D341Med (cell line): ENCODE measurements at places on chromosomes 2 and 18.
A peak's percentile ranks its signal among the peaks of the same experiment; 100 is the strongest.

DNA sequence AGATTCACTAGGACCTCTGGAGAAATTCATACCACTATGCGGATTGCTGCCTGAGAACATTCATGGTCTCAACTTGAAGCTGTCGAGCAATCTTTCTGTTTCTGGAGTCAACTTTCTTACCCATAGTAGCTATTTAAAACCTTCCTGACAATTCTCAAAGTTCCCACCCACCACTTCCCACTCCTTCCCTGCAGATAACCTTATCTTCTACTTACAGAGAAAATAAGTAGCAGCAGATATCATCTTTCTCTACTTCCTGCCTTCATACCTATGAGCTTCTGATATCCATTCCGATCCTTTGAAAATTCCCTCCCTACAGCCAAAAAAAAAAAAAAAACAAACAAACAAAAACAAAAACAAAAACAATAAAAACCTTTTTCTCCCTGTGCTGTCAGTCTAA is 81.2 kb upstream of the CYRIA start:
- DNase-seq, result no peak

- DNase-seq, result no peak
Measured at GRCh38 chr2:128396946-128397345, 78.3 kb upstream of the HS6ST1 start.

GRCh38 chr2:117785740-117786139 is 28.8 kb upstream of the DDX18 start:
- DNase-seq, result peak; percentile 38

DNA sequence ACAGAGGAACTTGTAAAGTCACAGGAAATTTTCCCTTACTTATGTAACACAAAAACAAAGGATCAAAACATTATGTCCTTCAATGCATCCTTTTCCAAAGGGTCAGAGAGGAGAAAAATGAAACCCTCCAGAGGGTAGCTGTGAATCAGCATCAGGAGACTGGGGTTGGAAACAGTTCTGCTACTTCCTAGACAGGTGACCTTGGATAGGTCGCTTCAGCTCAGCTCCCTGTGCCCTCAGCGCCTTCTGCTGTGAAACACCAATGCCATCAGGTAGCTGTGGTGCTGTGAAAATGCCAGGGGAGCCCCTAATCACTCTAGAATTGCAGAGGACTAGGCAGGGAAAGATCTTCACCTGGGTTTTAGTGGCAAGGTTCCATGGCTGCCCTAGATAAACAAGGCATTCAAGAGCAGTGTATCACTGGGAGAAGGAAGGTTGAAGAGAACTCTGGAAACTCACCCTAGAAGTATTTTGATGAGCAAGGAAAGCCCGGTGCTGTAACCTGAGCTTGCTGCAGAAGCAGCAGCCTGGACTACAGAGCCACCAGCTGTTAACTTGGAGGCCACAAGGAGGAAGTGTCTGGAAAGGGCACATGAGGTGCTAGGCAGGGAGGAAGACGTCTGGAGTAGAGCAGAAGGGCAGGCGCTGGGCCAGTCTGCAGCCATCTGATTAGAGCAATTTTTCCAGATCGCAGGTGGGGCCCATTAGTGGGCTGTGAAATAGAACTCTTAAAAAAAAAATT is 100.7 kb upstream of the MCFD2 start:
- no peak for DNase-seq

GRCh38 chr2:230600285-230600684 is 112.4 kb upstream of the CAB39 start:
- DNase-seq, result no peak

DNA sequence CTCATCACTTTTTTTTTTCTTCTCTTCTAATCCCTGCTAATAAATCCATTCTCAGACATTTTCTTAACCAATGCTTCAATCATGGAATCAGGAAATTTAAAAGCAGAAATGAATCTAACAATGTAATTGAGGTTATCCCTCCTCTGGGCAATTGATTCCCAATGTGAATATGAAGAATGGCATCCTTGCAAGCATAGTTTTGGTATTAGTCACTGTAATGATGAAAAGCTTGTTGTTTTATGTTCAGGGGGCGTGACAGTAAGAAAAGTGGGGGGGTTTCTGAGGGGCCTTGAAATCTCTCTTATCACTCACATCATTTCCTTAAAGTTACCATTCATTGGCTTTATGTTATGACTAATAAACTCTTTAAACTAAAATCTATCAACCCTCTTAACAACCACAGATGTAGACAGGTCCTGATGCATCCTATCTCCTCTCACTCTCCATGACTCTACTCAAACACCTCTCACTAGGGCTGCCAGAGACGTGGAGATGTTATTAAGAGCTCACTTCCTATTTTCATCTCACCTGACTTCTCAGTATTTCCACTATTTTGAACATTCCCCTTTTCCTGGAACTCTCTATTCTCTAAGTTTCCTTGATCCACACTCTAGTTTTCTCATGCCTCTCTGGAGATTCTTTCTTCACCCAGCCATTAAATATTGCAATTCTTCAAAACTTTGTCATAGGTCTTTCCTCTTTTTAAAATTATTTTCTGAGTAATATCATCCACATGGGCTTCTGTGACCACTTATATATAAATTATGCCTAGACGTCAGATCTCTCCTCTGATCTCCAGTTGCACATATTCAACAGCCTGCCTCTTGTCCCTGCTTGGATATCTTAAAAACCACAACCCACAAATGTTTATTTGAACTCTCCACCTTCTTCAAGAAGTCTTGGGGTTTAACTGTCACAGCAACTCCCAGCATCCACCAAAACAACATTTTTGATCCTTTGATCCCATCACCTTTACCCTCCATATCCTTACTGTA is 332.9 kb downstream of the CDH2 start:
- DNase-seq, result no peak

GRCh38 chr2:168889635-168890005 is 610 bp downstream of the SPC25 start:
- no peak for DNase-seq

- no peak for DNase-seq
Measured at GRCh38 chr2:72934683-72935610, 17.6 kb downstream of the EMX1 start.

- DNase-seq, result no peak
Measured at GRCh38 chr2:231425811-231426703, 30.5 kb downstream of the B3GNT7 start.

- no peak for DNase-seq
Measured at GRCh38 chr2:76019128-76019527, 308.4 kb upstream of the GCFC2 start.

DNA sequence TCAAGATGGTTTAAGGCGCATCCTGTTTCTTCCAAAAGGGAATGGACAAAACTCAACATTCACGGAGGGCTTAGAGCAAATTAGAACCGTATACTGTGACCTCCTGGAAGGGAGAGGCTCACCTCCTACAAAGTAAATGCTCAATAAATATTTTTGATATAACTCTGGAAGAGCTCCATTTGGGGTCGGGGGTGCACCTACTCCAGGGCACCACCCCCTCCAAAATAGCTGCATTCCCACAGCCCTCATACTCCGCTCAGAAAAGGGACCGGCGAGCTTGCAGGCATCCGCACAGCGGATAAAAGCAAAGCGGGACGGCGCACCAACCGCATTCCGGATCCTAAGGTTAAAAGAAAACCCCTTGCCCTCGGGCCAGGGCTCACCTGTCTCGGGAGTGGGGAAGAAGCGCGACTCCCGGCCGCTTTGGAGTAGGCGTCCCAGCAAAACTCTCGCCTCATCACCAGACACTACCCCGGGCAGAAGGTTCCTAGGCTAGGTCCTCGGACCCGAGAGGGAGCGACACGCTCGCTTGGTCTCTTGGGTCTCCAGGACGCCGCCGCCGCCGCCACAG is 378 bp downstream of the WDPCP start:
- DNase-seq, result no peak

DNA sequence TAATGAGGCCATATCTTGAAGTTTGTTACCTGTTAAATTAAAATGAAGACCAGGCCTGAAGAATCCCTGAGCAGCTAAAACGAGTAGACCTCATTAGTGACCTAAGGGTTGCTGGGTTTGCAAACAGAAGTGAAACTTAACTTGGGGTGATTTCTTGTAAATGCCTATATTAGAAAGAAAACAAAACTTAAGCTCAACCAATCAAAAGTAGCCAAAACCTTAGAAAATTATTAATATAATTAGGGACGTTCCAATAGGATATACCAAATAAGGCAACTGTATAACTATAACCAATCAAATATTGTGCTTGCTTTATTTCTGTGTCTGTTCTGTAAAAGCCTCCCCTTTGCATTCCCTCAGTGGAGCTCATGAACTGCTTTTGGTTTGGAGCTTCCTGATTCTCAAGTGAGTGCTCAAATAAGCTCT is 137.9 kb upstream of the VRK2 start:
- DNase-seq, result no peak

DNA sequence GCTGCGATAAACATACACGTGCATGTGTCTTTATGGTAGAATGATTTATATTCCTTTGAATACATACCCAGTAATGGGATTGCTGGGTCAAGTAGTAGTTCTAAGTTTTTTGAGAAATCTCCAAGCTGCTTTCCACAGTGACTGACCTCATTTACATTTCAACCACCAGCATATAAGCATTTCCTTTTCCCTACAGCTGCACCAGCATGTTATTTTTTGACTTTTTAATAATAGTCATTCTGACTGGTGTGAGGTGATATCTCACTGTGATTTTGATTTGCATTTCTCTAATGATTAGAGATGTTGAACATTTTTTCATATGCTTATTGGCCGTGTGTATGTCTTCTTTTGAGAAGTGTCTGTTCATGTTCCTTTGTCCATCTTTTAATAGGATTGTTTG is 22.8 kb downstream of the GALNT1 start:
- DNase-seq, result no peak

DNA sequence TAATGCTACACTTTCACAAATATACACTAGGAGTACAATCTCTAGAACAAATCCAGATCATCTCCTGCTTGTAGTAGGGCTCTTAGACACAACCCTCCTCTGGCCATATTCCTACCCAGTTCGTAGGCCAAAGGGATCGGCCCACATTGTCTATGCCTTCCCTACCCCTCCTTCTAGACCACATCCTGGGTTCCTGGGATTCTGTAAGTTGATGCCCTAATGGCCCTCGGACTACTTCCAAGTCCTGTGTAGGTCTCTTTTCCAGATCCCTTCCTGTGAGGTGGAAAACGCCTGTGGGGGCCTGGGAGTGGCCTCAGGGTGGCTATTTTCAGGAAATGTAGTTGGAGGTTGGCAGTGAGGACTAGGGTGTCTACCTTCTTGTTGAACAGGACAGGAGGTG is 289.7 kb downstream of the ZNF385B start:
- DNase-seq, result no peak

DNA sequence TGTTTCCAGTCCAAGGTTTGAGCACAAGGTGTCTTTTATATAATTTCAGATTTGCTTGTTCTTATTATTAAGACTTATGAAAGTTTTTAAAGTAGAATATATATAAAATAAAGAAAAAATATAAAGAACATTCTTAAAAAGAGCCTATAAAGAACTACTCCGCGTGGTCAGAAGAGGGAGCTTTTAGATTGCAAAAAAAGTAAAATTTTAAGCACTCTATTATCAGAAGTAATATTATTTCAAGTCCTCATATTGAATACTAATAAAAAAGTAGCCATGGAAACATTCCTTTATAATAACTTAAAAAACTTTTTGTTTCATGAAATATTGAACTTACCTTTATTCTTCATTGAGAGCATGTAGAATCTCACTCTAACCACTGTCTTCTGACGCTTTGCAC is 51.4 kb downstream of the LINC00305 start:
- DNase-seq, result no peak

GRCh38 chr2:161381546-161381945 is 34.6 kb upstream of the TBR1 start:
- DNase-seq, result no peak

DNA sequence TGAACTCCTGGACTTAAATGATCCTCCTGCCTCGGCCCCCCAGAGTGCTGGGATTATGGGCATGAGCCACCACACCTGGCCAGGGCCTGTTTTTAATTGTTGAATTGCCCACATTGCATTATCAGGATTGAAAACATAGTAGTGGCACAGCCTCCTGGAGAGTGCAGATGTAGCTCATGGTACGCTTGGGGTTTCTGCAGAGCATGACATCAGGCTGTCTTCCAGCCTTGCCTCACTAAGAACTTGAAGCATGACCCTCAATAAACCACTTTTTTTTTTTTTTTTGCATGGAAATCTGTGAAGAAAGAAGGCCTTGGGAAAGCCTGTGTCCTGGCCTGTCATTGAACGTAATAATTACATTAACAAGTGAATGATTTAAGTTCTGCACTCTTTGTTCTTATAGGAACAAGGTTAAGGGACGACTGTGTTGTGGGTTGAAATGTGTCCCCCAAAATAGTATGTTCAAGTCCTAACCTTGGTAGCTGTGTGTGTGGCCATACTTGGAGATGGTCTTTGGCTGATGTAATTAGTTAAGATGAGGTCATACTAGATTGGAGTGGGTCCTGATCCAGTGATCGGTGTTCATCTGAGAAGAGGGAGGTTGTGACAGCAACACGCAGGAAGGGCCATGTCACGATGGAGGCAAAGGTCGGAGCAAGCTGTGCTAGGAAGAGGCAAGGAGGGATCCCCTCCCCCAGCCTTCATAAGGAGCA is 90.2 kb downstream of the AGAP1 start:
- no peak for DNase-seq

GRCh38 chr2:178208817-178209216 is 14.5 kb downstream of the OSBPL6 start:
- no peak for DNase-seq

GRCh38 chr2:64101141-64101591 is 43.1 kb downstream of the PELI1 start:
- DNase-seq, result no peak

DNA sequence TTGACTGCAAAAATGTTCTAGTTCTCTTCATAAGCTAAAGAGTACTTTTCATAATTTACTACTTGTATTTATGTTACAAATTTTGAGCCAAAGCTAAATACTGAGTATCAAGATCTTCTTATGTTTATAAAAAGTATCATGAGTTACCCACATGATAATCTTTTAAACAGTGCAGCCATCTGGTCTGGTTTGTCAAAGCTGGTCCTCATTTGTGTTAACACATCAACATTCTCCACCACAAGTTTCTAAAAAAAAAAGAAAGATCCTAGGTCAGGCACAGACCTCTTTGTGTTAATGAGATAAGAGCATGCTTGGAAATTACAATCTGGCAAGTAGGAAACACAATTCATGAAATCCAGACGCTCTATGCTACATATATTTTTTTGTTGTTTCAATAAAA is 75.5 kb upstream of the FRZB start:
- peak; percentile 37 for DNase-seq

GRCh38 chr2:60873381-60873780 is 8.0 kb upstream of the REL start:
- DNase-seq, result no peak

GRCh38 chr2:105712166-105712915 is 32.4 kb upstream of the NCK2 start:
- no peak for DNase-seq

DNA sequence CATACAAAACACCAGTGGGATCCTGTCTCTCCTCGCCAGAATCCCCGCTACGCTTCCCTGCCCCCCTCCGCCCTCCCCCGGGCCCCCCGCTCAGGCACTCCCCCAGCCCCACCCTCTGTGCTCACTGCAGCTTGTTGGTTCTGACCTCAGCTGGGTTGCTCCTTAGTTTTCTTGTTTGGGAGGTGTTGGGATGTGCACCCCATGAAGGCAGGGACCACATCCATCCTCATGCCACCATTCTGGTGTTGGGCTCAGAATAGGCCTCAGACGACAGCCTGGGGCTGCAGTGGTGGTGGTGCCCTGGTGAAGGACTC is 4.6 kb downstream of the SNED1 start:
- DNase-seq, result peak; percentile 8

- DNase-seq, result no peak
Measured at GRCh38 chr2:238162251-238162845, 3.6 kb downstream of the ERFE start.

GRCh38 chr2:134220344-134220974 is 33.4 kb upstream of the MGAT5 start:
- DNase-seq, result no peak
